ENCODE measurements at places on chromosomes 4 and X. TPM values are rescaled to one million over a fixed set of nuclear protein-coding genes. Genes with fewer than 3 reads are reported as not detected.

- DNase-seq = no peak
Measured at GRCh38 chrX:16435399-16435986, 214.5 kb upstream of the S100G start.

DNA sequence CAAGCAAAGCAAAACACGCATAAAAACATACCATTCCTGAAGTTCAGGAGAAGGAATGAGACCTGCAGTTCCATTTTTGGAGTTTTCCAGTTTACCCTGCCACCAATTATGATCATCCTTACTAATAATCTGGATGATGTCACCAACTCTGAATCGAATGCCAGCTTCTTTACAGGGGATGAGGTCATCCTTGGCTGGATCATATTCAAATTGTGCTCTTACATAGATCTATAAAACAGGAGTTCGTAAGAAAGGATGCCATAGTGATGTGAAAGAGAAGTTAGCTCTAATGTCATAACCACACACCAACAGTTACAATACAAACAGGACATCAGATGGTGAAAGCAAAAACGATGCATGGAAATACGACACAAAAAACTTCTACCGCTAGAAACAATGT lies 106.5 kb downstream of the NYX start:
- DNase-seq = no peak

SERTM2 gene
- total RNA-seq = under 0.01 TPM

- DNase-seq = no peak
Measured at GRCh38 chr4:174349156-174349555, 65.4 kb downstream of the CEP44 start.

GRCh38 chr4:102817021-102817605 lies 10.2 kb downstream of the UBE2D3 start:
- DNase-seq = no peak

GRCh38 chrX:107673431-107673830 lies 45.1 kb downstream of the PRPS1 start:
- DNase-seq = no peak
